Stimulated activated CD4-positive, alpha-beta T cell treated with anti-CD3 and anti-CD28 coated beads, TNF-alpha, amount 100 ng/mL, for 4 hours (primary cell): ENCODE measurements at places on chromosomes 4 and X.

- DNase-seq = no peak
Measured at GRCh38 chrX:105190252-105190853, 30.1 kb downstream of the TEX13A start.

DNA sequence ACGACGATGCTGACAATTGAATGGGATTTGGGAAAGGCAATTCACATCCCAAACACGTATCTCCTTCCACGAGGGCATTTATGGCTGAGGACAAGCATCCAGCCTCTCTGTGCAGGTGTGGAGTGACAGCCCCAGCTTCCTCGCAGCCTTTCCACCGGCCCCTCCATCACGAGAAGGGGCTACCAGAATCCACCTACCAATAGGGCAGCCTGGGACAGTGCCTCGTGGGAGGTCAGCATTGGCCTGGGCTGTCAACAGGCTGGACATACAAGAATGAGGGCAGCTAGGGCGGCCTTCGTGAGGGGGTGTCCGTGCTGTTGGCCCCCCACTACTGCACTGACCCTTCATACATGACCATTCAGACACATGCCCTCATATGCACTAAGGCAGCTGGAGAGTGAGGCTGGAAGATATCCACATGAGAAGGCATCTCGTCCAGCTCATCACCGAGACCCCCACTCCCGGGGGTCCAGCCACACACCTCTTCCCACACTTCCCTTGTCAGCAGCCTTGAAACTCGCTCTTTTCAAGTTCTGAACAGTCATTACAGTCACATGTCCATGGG lies 81.0 kb upstream of the ADRA2C start:
- DNase-seq = no peak

- DNase-seq = no peak
Measured at GRCh38 chr4:127632420-127633403, at the start of gene INTU. Gene INTU, plus strand, starts transcription at chr4:127632957. Its CDS starts 78 bp downstream, at chr4:127633035.

- DNase-seq = no peak
Measured at GRCh38 chr4:81506731-81507130, 35.0 kb upstream of the RASGEF1B start.
